ENCODE measurements at places on chromosomes 12 and 14. TPM values are rescaled to one million over a fixed set of nuclear protein-coding genes. Genes with fewer than 3 reads are reported as not detected.

Gene CCNK
- total RNA-seq = 79.2 TPM

Gene GLT1D1
- total RNA-seq = not detected

Gene KRT78
- total RNA-seq = not detected

Gene KRT79
- total RNA-seq = not detected

Gene ABCD4
- 78.4 TPM for total RNA-seq

Gene E2F7
- 0.95 TPM for total RNA-seq

Gene ACSM4
- not detected for total RNA-seq

Gene PLEKHG7
- 3.4 TPM for total RNA-seq

Gene TAS2R50
- total RNA-seq = 1.2 TPM

Gene EP400
- total RNA-seq = 65.6 TPM

Gene ADAM20
- 0.86 TPM for total RNA-seq

Gene CACNA2D4
- total RNA-seq = 2.1 TPM

Gene INHBE
- total RNA-seq = 0.29 TPM

Gene DHRS2
- not detected for total RNA-seq

Gene TAS2R7
- not detected for total RNA-seq

Gene RFX4
- not detected for total RNA-seq

Gene HOXC6
- total RNA-seq = not detected
